Fibroblast of skin of abdomen (primary cell): ENCODE measurements at places on chromosomes 12 and 14.
A peak's percentile ranks its signal among the peaks of the same experiment; 100 is the strongest.

DNA sequence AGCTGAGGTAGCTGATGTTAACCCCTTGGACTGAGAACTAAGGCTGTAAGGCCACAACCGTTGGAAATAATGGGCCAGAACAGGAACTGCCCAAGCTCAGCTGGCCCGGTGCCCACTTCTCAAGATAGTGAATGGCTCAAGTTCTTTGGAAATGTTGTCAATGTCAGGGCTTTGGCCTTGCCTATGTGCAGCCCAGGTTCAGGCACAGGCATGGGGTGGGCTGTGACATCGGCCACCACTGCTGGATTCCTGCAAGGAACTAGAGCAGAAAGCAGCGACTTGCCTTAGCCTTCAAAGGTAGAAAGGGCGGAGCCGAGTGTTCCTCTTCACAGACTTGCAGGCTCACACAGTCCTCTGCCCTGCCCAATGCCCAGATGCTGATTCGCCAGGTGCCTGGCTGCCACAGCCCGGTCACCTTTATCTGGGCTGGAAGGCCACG is 291.2 kb downstream of the ZFP36L1 start:
- DNase-seq: no peak

DNA sequence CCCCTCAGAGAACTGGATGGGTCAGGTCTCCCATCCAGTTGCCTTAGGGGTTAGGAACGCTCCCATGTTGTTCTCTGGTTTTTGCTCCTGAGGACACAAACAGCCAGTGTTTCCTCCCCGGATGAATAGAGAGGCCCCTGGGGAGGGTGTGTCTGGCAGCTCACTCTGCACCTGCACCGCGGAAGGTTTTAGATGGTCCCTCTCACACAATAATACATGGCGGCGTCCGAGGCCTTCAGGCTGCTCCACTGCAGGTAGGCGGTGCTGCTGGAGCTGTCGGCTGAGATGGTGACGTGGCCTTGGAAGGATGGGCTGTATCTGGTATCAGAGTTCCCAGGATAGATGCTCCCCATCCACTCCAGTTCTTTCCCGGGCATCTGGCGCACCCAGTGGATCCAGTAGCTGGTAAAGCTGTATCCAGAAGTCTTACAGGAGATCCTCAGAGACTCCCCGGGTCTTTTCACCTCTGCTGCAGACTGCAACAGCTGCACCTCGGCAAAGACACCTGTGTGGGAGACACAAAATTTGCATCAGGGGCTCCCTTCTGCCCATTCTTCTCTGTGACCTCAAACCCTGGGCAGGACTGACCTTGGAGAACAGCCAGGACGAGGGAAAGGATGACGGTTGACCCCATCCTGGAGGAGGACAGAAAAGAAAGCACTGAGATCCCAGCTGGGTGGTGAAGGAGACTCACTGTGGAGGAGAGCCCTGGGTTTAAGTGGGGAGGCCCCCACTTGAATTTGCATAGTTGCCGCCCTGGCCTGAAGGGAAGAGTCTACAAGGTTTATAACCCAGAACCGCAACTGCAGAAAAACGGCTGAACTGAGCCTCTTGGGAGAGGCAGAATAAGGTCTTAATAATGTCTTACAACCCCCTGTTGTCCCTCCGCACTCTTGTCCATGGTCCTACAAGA is 1324.8 kb downstream of the TMEM121 start:
- DNase-seq: no peak

DNA sequence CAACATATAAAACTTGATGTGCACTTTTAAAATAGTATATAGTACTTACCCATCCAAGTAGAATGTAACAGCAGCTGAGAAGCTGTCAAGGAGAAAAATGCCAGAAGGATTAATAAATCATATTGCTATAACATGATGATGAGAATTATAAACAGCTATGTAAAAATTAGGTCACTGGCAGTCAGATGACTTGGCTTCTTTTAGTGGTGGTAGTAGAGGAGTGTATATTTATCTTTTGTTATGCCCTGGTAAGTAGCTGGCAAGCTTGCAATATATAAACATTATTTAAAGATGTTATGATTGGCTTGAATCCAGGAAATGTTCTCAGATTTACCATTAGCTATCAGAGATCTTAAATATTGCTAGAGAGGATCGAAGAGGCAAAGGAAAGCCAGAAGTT is 471.0 kb upstream of the MGAT4C start:
- DNase-seq: peak; percentile 67

- no peak for DNase-seq
These were observed 242.1 kb upstream of the NOS1 start for GRCh38 chr12:117603316-117604113.

- DNase-seq: no peak
These were observed 344.5 kb downstream of the ZFP36L1 start for GRCh38 chr14:68448252-68448902.

DNA sequence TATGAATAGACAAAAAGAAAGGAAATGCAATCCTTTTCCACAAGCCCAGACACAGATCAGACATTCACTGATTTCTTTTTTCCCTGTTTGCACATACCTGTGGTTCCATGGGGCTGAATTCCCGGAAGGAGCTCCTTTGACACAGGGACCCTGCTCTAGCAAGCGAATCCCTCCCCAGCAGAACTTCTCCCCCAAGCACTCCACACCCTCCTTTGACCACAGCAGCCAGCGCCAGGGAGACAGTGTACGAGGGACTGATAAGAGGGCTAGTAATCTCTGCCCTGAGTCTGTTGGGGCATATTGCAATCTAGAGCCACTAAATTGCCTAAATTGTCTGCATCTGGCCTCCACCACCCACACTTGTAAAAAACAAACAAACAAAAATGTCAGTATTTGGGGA is 83.4 kb upstream of the NTF3 start:
- DNase-seq: no peak
